ENCODE measurements at places on chromosomes 1 and 21.

GRCh38 chr1:2241820-2242219 is 13.7 kb downstream of the SKI start:
- no peak for DNase-seq

DNA sequence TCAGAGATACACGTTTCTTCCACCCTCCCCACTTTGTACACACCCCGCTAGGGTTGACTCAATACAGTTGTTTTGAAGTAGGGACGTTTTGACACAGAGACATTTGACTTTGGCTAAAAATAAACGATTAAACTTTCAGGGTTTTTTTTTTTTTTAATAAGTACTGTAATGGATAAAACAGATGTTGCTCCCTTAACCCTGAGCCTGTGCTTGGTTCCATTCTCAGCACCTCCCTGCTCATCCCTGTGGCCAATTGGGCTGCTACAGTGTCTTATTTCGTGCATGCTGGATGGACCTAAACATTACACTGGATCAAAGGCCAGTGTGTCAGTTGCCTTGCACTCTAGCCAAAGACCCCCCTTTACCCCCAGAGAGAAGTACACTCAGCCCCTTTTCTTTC is 16.9 kb downstream of the GRHL3 start:
- no peak for DNase-seq

DNA sequence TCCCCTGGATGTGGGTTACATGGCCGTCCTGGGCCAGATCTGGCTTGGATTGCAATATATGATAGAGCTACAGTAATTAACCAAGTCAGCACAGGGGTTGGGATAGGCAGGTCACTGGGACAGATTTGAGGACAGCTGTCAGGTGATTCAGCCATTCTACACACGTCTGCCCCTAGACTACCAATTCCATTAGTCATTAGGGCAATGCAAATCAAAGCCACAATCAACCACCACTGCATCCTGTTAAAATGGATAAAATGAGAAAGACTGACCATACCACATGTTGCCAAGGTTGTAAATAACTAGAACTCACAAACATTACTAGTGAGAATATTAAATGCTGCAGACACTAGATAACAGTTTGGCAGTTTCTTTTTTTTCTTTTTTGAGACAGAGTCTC is 16.0 kb downstream of the C21orf58 start:
- DNase-seq: no peak

DNA sequence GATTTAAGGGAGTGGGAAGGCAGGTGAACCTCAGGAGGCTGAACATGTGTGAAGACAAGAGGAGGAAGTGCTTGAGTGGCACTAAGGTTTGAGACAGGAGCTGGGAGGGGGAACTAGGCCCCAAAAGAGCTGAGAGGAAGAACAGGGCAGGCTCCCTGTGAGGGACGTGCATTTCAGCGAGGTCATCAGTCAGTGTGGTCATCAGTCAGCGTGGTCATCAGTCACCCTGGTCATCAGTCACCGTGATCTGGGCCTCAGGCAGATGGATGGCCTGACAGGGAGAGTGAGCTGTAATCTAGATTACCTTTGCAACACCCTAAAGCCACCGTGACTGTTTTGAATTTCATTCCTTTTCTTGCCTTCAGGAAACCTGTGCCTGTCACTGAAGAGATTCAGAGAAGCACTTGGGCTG is 29.1 kb downstream of the VTCN1 start:
- no peak for DNase-seq

- DNase-seq: no peak
Measured at GRCh38 chr1:68723791-68724190, 226.9 kb upstream of the DEPDC1 start.

All from stimulated activated CD4-positive, alpha-beta T cell treated with anti-CD3 and anti-CD28 coated beads, Interleukin-1b, Interleukin-23, amount 100 ng/mL, for 4 hours (primary cell).